Stimulated activated CD4-positive, alpha-beta T cell treated with anti-CD3 and anti-CD28 coated beads, Interleukin-2, amount 100 ng/mL, for 24 hours (primary cell): ENCODE measurements at places on chromosomes 5 and 9.

GRCh38 chr5:169978714-169979113 lies 1.6 kb downstream of the INSYN2B start:
- DNase-seq: no peak

- DNase-seq: no peak
Measured at GRCh38 chr5:89072842-89073672, 190.1 kb upstream of the MEF2C start.

GRCh38 chr5:13551645-13552044 lies 392.8 kb downstream of the DNAH5 start:
- DNase-seq: no peak

DNA sequence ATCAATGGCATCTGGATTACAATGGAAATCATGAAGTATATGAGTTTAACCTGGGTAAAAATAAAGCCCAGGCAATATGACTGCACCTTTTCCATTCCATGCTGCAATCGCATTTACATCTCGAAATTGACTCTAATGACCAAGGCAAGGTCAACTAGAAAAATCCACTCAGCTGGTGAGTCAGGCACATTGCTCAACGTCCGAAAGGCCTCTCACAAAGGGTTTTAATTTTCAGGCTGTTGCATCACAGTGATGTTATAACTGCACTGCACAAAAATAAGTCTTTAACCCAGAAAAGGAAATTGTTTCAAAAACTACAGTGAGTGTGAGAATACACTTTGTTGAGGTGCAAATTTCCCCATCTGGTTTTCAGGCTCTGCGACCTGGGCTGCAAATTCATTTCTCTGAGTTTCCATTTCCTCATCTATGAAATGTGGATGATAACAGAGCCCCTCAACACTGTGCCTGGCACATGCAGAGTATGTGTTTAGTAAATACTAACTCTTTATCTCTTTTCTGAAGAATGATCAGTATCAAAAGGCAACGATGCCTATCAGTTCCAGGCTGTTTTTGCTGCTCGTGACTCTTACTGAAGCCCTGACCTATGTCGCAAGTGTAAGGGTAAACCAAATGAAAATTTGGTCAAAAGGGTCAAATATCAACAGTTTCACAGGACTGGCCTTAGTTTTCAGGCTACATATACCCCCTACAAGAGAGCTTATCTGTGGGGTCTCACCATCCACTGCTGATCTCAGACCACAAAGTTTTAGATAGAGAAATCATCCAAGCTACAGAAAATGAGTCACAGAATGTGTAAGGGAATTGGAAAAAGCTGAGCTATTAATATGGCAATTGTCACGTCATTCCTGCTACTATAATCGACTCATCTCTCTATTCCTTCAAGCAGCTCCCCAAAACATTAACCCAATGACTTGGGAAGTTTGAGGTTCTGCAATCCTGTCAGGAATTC lies 4.1 kb downstream of the NFIL3 start:
- DNase-seq: peak; percentile 43

GRCh38 chr5:43041110-43041668 lies 1.1 kb upstream of the ANXA2R start:
- no peak for DNase-seq
